Stimulated activated effector memory CD8-positive, alpha-beta T cell treated with anti-CD3 and anti-CD28 coated beads, Interleukin-12 subunit alpha, Interleukin-12 subunit beta, amount 100 ng/mL, for 72 hours (primary cell): ENCODE measurements at places on chromosomes 16 and 17.
A peak's percentile ranks its signal among the peaks of the same experiment; 100 is the strongest.

DNA sequence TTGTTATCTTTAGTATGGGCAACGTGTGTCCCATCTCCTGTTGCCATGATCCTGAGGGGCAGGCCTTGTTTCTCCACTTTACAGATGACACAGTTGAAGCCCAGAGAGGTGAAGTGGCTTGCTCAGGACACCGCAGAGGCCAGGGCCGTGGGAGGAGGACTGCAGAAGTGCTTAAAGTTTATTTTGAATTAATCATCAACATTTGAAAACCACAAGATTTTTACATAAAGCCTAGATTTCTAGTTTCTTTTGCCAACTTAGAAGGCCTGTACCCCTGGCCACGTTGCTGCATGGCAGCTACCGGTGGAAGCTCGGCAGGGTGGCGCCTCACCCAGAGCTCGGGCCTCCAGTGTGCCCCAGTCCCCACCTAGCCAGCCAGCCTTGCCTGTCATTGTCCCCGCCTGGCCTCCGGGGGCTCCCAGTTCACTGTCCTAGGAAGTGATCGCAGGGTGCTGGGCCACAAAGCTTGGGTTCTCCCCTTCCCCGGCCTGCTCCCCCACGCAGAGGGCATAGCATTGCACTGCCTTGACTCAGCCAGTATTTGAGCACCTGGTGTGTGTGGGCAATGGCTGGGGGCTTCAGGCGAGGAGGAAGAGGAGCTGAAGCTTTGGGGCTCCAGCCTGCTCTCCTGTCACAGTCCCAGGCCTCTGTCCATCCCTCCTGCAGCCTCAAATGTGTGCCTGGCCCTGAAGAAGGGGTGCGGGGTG, 14.8 kb upstream of the ADCY7 start:
- DNase-seq = peak; percentile 47

GRCh38 chr16:27698266-27698665, 148.3 kb downstream of the KATNIP start:
- no peak for DNase-seq

DNA sequence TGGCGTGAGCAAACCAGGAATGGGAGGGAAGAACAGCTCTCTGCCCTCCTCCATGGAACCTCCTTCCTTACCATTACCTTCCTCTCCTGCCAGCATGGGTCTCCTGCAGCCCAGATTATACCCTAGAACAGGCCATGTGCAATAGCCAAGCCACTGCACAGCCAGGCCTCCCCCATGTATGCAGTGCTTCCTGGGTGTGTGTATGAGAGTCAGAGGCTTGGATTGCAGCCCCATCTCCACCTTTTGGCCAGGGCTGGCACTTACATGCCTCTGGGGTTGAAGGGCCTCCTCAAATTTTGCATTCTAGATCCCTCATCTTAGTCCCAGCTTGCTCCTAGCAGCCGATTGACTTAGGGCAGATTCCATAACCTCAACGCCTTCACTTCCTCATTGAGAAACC, 133.7 kb downstream of the GSG1L start:
- DNase-seq = no peak

GRCh38 chr17:15112846-15113617, 152.1 kb downstream of the PMP22 start:
- DNase-seq = no peak

DNA sequence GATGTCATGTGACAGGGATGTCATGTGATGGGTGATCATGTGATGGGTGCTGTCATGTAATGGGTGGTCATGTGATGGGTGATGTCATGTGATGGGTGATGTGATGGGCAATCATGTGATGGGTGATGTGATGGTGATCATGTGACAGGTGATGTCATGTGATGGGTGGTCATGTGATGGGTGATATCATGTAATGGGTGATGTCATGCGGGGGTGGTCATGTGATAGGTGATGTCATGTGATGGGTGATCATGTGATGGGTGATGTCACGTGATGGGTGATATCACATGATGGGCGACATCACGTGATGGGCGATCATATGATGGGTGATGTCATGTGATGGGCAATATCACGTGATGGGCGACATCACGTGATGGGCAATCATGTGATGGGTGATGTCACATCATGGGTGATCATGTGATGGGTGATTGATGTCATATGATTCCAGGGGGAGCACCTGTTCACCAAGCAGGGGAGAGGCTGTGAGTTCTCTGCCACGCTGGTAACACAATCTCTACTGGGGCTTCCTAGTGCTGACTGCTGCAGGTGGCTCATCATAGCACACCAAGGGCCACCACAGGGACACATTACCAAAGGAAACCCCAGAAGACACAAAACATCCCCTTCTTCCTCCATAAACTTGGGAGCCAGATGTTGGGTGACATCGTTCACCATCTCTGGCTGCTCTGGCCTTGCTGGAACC, 16.5 kb downstream of the CD300LB start:
- no peak for DNase-seq

DNA sequence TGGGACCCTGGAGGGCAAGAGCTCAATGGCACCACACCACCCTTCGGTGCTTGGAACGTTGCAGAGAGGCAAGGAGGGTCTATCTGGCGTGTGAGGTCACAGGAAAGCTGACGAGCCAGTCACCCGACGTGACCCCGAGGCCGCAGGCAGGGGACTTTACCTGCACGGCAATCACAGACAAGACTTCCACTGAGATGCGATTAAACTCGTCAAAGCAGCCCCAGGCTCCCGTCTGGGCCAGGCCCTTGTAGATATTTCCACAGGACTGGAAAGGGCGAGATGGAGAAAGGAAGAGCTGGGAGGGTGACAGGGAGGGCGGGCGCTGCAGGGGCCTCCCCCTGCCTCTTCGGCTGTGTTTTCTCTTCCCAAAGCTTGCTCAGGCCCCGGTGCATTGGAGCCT, 78.3 kb downstream of the DNAH17 start:
- no peak for DNase-seq

GRCh38 chr16:78737630-78738029, 638.2 kb downstream of the WWOX start:
- no peak for DNase-seq

- DNase-seq = no peak
Observed at GRCh38 chr17:31085563-31085962, 9.2 kb upstream of the NF1 start.
